ENCODE measurements at places on chromosomes 1 and 21.

DNA sequence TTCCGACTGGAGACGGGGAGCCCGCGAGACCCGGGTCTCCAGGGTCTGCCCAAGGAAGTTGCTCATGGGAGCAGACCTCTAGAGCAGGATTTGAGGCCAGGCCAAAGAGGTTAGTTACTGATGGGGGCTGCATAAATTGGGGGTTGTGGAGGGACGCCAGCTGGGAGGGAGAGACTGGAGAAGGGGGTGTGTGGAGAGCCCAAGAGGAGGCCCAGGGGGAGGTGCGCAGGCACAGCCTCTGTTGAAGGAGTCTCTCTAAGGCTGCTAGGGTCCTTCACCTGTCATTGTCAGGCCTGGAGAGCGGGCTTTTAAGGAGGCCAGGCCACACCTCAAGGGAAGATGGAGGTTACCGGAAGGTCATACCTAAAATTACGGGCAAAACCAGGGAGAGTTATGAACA lies 363 bp downstream of the PLA2G5 start:
- DNase-seq = no peak

GRCh38 chr1:83543222-83543973 lies 455.5 kb downstream of the TTLL7 start:
- DNase-seq = no peak

DNA sequence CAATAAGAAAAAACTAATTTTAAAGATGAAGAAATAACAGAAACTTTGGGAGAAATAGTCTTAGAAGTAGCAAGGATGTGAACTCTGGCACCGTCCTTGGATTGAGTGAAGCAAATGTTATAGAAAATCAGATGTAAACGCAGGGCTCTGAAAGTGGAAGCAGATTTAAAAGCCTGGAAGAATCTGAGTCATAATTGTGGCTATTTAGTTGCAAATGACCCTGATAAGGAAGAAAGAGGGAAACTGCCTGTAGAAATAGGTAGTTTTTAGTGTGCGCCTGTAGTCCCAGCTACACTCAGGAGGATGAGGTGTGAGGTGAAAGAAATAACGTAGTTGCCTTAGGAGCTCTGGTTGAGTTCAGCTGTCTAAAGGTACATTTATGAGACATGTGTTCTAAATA lies 101.0 kb downstream of the NGF start:
- no peak for DNase-seq

DNA sequence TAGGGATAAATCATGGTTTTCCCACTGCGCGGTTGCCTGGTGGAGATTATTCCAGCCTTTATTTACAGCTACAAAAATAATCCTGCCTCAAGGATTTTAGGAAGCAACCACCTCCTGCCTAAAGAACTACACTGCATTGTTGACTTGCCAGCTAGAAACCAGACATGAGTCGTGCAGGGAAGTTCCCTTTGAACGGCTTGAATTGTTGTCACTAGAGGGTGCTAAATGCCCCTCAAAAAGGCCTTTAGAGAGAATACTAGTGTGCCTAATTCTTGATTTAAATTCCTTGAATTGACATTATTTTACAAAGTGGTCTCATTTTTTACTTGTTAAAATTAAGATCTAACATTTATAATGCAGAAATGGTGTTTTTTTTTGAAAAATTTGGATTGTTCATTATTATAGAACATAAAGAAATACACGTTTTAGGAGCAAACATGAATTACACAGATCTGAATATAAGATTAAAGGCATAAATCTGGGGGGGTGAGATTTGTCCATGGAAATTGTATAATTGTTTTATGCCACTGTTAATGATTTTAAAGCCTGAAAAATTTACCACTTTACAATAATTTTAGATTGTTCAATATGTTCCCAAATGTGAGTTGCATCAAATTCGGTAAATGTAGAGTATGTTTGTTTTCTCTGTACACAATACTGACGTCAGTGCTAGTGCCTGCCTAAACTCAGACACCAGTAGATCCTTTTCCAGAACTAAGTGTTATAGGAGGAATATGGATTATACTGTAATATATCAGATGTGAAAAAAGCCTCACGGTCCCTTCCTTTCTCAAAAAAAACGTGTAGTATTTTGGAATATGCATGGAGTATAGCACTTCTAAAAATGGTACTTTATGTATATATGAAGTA lies 7.6 kb upstream of the ERG start:
- DNase-seq = peak; percentile 30

DNA sequence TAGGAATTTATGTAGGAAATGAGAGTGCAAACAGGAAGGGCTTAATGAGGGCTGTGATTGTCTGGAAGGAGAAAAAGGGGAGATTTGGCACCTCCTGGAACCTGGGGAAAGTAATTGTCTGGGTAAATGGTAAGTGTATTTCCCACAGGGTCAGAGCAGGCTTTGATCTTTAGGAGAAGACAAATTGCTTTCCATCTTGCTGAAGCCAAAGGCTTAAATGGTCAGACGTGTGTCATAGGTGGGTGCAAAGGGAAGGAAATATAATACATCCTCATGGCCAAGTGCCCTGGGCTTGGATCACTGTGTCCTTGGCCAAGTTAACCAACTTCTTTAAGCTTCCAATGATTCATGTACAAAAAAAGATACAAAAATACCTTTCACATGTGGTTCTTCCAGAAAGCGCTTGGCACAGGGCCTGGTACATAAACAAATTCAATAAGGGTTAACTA lies 1.3 kb upstream of the DUSP23 start:
- DNase-seq = no peak

DNA sequence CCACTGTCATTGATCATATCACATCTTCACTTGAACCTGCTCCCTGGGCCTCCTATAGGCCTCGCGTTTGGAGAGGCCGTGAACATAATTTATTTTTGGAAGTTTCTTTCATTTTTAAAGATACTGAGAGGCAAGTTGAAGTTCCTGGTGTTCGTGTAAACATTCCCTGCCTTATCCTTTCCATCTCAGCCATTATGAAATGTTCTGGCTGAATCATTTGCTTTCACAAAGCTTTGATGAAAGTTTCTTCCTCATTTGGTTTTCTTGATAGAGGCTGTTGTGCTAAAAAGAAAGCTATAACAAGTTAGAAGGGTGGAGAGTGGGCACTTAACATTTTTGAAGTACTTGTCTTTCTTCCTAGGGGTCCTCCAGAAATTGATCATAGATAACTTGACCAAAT lies 15.5 kb downstream of the CAMTA1 start:
- DNase-seq = peak; percentile 31

DNA sequence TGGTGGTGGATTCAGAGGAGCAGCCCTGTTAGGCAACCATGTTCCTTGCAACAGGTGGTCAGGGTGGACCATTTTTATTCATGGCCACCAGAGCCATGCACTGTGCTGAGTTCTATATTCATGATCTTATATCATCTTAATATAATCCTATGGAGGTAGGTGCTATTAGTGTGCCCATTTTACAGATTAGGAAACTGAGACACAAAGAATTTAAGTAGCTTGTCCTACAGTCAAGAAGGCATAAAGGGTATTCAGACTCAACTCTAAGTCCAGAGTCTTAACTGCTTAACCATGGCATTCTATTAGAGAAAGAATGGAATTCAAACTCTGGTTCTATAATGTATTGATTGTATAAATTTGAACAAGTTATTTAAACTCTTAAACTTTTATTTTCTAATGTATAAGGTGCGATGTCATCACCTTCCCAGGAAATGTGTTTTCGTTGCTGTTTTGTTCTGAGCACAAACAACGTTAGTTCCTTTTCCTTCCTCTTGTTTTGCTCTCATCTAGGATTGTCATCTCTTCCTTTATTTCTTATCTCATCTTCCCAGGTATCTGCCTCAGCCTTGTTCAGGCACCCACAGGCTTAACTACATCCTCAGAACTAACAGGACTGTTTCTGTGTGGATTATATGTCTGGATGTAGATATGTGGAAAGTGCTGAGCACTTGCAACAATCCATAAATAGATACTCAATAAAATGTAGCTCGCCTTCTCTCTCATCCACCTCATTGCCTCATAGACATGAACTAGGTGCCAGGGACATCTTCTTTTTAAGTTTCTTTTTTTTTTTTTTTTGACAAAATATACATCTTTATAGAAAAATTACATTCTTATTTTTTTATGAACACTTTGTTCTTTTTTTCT lies 207.1 kb downstream of the NFIA start:
- no peak for DNase-seq

- peak; percentile 59 for DNase-seq
Measured at GRCh38 chr1:94237291-94238226, at the start of gene ARHGAP29. Gene ARHGAP29, minus strand, starts transcription at chr1:94237584. Its CDS starts 5,973 bp downstream, at chr1:94231611.

DNA sequence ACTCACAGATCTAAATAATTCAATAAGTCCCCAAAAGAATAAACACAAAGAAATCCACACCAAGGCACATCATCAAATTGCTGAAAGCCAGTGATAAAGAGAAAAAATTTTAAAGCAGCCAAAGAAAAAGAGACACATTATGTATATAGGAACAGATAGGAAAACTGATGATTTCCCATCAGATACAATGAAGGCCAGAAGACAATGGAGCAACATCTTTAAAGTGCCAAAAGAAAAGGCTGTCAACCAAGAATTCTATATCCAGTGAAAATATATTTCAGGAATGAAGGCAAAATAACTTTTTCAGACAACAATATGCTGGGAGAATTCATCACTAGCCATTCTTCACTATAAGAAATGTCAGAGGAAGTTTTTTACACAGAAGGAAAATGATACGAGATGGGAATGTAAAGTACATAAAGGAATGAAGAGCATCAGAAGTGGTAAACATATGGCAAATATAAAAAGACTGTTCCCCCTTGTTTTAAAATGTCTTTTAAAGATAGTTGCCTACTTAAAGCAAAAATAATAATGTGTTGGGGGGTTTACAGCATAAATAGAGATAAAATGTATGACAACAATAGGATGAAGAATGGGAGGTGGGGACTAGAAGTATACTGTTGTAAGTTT lies 9.4 kb upstream of the MYOG start:
- DNase-seq = no peak

- no peak for DNase-seq
Measured at GRCh38 chr1:113990530-113990929, 11.3 kb downstream of the OLFML3 start.

DNA sequence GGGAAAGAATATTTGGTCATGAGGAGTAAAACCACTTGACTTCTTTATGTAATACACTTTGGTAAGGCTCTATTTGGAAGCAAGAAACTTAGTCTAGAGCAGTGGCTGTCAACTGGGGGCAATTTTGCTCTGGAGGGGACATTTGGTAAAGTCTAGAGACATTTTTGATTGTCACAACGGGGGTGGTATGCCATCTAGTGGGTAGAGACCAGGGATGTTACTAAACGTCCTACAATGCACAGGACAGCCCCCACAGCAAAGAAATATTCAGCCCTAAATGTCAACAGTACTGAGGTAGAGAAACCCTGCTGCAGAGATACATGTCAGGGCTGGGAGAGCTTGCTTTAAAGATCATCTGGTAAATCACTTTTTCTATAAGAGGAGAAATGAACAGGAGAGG lies 13.5 kb downstream of the FUCA1 start:
- no peak for DNase-seq
